ENCODE measurements at places on chromosomes 4 and X. TPM values are rescaled to one million over a fixed set of nuclear protein-coding genes. Genes with fewer than 3 reads are reported as not detected.
A peak's percentile ranks its signal among the peaks of the same experiment; 100 is the strongest.

DNA sequence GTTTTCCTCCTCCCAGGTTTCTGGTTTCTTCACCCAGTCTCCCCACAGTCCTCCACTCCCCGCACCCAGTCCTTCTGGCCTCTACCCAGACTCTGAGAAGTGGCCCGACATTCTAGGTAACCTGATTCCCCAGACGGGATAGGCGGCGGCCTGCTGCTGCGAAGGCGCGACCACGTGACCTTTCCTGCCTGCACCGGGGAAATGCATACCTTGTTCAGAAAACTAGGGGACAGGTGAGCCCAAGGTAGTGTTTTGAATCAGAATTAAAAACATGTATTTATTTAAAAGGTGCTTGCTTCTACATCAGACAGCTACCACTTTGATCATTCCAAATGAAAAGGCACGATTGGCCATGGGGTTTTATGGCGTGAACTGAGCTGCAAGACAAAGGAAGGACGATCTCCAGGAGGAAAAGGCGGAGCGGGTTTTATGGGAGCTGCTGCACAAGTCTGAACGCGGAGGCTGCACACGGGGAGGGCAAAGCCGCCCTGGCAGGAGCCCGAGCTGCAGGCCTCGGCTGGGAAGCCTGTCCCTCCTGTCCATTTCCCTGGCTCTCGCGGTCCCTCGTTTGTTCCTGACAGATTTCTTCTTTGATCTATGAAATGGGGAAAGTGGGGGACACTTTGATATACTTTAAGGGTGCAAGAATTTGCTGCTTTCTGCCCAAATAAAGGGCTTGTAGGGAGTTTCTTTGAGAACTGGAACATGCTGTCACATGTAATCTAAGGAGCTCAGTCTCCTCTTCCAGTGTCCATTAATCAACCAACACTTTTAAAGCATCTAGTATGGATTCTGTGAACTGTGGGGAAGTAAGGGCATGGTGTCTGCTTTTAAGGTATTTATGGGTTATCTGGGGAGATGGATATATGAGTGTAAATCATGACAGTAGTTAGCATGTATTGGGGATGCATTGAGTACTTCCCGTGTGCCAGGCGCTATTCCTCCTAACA is 150.9 kb downstream of the SPRY1 start:
- no peak overlapping the region for H3K4me3 ChIP-seq
- no peaks in the 10 kb centered on the region for H3K27me3 ChIP-seq
- no peak overlapping the region for H3K27ac ChIP-seq
- no peak for DNase-seq
- H3K36me3 ChIP-seq, result no peaks in the 10 kb centered on the region

- DNase-seq, result no peak
- H3K27ac ChIP-seq, result no peak overlapping the region
- H3K4me3 ChIP-seq, result no peak overlapping the region
- no peaks in the 10 kb centered on the region for H3K36me3 ChIP-seq
- H3K27me3 ChIP-seq, result no peaks in the 10 kb centered on the region
Measured at GRCh38 chrX:3548765-3549391, 164.6 kb downstream of the PRKX start.

DNA sequence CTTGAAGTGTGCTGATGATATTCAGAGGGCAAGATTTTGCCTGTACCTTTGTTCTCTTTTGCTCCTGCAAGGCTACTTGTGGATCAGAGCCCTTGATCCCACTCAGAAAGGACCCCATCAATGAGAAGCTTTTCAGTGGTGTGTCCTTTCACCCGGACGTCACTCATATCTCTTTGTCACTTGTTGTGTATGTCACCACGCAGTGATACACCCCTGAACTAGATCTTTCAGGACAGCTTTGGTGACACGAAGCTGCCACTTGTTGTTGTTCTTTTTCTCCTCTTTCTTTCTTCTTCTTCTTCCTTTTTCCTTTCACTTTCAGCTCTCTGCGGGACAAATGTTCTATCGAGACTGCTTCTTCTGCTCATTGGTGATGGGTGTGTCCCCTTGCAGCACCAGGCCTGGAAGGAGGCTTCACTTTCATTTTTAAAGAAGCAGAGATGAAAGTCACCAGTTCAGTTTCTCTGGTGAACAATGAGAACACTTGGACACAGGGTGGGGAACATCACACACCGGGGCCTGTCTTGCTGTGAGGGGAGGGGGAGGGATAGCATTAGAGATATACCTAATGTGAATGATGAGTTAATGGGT is 83.6 kb downstream of the NBDY start:
- no peak for DNase-seq
- H3K4me3 ChIP-seq, result peak overlapping the region; percentile 33
- H3K36me3 ChIP-seq, result no peaks in the 10 kb centered on the region
- no peaks in the 10 kb centered on the region for H3K27me3 ChIP-seq

DNA sequence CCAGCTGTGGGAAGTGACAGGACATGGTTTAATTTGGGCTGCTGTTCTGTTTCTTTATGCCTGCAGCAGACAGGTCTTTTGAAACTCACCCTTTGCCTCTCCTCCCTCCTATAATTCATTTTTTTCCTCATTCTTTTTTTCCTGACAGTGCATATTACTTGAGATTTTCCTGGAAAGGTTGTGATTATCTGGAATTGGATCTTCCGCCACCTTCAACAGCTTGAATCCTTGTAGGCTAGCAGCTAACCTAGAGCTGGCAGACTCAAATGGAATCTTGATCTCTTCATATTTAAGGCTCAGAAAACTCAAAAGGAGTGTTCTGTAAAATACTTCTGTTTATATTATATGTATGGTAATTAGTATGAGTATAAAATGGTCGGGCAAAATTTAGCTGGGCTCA is 49.3 kb upstream of the CLCN4 start:
- peaks cover 59% of the 10 kb centered on the region for H3K4me1 ChIP-seq
- no peak for DNase-seq
- H3K36me3 ChIP-seq, result no peaks in the 10 kb centered on the region
- H3K4me3 ChIP-seq, result peak overlapping the region; percentile 0
- H3K27me3 ChIP-seq, result no peaks in the 10 kb centered on the region

DNA sequence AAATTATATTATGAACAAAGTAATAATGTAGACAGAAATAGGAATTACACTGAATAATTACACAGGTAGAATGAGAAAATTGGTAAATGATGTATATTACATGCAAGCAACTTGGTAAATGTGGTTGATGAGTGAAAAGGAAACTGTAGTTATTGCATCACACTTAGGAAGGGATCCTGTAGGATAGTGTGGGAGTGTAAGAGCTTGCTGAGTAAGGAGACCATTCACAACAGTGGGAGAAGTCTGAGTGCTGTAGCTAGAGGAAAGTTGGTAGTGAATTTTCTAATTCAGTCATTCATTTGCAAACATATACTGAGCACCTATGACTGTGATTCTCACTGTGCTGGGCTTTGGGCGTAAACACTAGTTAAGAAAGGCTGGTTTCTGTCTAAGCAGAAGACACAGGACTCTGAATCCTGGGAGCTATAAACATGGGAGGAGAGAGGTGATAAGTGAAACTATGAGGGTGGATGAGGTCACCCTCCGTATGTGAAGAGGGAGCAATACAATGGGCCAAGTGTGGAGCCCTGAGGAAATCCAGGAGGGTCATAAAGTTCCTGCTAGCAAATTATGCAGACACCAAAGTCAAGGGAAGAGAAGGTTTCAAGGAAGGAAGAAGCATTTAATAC is 14.2 kb upstream of the CPE start:
- H3K27me3 ChIP-seq, result no peaks in the 10 kb centered on the region
- H3K4me1 ChIP-seq, result no peaks in the 10 kb centered on the region
- H3K27ac ChIP-seq, result no peak overlapping the region
- H3K36me3 ChIP-seq, result no peaks in the 10 kb centered on the region
- no peak overlapping the region for H3K4me3 ChIP-seq
- no peak for DNase-seq

DNA sequence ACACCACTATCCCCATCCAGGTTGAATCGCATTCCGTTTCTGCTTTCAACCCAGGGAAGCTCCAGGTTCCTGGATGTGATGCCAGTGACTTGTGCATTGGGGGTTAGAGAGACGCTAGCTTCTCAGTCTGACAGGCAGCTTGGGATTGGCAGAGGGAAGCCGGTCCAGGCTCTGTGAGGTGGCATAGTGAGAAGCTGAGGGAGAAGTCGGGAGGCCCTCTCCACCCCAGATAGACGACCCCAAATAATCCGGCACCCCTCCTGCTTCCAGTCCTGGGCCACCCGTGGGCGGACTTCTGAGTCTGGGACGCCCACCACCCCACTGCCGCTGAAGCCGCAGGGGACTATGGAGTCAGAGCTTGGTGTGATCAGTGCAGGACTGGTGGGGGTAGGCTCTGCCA is 7.4 kb downstream of the MAGEA4 start:
- H3K4me1 ChIP-seq, result no peaks in the 10 kb centered on the region
- no peak for DNase-seq
- no peak overlapping the region for H3K27ac ChIP-seq

- H3K4me3 ChIP-seq, result no peak overlapping the region
- H3K4me1 ChIP-seq, result no peaks in the 10 kb centered on the region
- DNase-seq, result no peak
- no peaks in the 10 kb centered on the region for H3K27me3 ChIP-seq
Measured at GRCh38 chr4:85486425-85487086, 11.6 kb downstream of the ARHGAP24 start.

The DCAF12L1 gene
- not detected for total RNA-seq

All from T-cell (primary cell).